ENCODE measurements at places on chromosomes 3 and 15.

- DNase-seq: no peak
Observed at GRCh38 chr3:154062513-154062912, 58.7 kb upstream of the ARHGEF26 start.

- DNase-seq: no peak
Observed at GRCh38 chr3:119673875-119674274, 3.3 kb downstream of the COX17 start.

- no peak for DNase-seq
Observed at GRCh38 chr15:53658827-53659555, 100.5 kb downstream of the WDR72 start.

- peak; percentile 92 for DNase-seq
Observed at GRCh38 chr3:55484801-55485791, 2.0 kb downstream of the WNT5A start.

- no peak for DNase-seq
Observed at GRCh38 chr3:43418601-43419272, 132.4 kb downstream of the SNRK start.

DNA sequence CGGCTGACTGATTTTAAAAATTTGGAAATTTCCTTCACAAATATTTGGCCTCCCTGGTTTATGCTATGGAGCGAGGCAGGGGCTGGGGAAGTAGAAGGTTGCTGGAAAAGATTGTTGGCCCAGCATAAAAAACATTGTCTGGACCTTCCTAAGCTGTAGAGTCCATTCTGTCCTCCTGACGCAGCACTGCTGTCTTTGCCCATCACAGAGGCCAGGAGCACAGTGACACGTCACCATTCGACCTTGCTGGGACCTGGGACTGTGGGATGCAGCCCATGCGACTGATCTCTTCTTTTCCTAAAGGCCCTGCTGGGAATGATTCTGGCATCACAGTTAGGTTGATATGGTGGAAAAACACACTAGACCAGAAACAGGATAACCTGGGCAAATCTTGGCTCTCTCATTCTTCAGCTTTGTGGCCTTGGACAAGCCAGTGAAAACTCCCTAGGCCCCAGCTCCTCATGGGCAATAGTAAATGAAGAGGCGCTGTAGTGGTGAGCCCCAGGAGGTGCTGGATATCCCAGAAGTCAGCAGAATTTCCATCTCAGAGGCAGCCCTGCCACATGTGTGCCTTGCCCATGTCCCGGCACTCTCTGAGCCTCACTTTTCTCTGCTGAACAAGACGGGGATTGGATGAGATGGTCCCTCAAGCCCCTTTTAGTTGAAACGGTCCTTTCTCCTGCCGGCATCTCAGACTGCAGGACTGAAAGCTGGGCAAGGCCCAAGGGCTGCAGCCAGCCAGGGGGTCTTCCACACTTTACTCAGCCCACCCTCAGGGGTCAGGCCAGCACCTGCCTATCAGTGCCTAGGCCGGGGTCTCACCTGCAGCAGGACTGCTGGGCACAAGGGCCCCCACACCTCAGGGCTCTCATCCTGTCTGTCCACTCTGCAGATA lies 69.6 kb downstream of the SENP2 start:
- DNase-seq: no peak

- peak; percentile 43 for DNase-seq
Observed at GRCh38 chr3:114454551-114455251, 160.9 kb downstream of the TIGIT start.

DNA sequence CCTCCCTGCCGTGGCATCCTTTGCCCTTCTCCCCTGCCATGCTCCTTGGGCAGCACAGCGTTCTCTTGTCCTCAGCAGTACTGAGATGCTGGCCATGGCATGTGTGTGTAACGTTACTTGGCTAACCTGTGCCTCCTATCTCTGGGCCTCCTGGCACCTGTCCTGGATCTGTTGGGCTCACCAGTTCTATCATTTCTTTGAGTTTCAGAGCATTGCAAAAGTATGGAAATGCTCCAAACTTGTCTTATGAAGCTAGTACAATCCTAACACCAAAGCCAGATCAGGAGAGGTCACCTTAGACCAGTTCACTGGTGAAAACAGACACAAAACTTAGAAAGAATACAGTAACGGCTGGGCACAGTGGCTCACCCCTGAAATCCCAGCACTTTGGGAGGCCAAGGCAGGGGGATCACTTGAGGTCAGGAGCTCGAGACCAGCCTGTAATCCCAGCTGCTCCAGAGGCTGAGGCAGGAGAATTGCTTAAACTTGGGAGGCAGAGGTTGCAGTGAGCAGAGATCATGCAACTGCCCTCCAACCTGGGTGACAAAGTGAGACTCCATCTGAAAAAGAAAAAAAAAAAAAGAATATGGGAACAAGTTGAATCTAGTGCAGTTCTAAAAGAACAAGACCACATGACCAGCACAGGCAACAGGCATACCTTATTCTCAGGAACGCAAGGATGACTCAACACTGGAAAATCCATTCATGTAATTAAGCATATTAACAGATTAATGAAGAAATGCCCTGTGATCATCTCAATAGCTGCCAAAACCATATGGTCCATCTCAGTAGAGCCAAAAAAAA lies 62.4 kb upstream of the TRPM1 start:
- DNase-seq: no peak

- no peak for DNase-seq
Observed at GRCh38 chr15:66170042-66170441, 83.5 kb downstream of the MEGF11 start.

DNA sequence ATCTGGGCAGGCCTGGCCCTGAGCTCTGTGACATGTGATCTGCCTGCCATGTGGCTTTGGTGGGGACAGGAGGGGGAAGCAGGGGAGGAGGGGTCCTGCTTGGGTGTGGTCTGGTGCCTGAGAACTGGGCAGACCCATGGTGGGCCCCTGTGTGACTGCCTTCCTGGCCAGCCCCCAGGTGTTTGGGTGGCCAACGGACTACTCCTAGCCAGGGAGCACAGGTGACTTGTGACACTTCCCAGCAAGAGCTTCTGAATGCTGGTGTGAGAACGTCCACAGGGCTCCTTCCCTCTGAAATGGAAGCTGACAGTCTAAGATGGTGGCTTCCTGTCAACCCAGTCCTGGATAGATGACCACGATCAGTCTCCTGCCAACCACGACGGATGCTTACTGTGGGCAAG lies 136.1 kb upstream of the MEF2A start:
- DNase-seq: no peak

GRCh38 chr3:176442326-176442725 lies 755.0 kb downstream of the TBL1XR1 start:
- DNase-seq: no peak

DNA sequence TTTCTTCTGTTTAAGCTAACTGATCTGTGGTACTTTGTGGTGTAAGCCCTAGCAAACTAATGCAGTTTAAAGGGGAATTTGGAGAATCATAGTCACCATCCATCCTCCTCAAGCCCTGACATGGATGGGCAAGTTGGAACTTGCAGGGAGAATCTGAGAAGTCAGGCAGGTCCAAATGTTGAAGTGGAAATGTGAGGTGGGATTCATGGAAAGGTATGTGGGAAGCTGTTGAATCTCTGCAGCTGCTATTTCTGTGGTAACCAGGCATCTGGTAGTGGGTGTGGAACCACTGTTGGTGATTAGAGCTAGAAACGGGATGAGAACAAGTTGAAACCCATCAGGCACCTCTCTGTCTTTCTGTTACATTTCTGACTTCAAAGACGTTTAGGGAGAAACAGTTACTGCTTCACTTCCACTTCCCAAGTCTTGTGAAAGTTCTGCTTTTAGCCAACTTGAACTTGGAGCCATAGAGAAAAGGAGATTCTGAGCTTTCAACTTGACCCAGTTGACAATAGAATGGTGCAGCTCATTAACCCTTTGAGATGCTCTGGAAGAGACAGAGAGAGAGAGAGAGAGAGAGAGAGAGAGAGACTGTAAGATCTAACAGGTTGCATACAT lies 38.1 kb upstream of the NMNAT3 start:
- DNase-seq: no peak

DNA sequence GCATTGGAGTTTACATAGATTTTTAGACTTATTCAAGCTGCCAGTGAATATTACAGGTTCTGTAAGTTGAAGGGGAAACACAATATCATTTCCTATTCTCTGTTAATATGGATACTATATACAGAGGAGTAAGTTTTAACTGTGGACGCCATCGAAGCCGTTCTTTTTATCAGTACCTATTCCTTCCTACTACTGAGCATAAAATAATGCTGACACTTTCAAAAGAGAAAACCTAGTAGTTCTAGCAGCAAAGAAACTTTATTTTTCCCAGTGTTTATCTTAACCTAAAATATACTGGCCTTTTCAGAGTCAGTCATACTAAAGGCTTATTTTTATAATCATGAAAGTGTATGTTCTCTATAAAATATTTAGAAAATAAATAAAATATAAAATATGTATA lies 14.2 kb downstream of the LRRC31 start:
- DNase-seq: no peak

DNA sequence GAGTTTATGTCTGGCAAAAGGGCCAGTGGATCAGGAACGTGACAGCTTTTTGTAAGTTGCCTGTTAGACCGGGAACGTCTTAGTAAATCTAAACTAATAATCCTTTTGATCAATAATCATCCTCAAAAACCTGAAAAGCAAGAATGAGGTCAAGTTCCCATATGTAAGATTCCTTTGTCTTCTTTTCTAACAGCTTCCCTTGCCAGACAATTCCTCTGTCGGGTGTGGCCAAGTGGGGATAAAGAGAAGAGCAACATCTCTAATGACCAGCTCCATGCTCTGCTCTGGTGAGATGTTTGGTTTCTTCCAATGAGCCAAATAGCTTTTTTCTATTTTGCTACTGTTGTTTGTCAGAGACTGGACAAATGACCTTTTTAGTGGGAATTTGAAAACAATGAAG lies 19.8 kb downstream of the FANCD2OS start:
- no peak for DNase-seq

GRCh38 chr15:32677238-32677750 lies 35.8 kb downstream of the SCG5 start:
- DNase-seq: no peak

- DNase-seq: peak; percentile 60
Observed at GRCh38 chr15:73608941-73609340, 24.2 kb downstream of the NPTN start.

DNA sequence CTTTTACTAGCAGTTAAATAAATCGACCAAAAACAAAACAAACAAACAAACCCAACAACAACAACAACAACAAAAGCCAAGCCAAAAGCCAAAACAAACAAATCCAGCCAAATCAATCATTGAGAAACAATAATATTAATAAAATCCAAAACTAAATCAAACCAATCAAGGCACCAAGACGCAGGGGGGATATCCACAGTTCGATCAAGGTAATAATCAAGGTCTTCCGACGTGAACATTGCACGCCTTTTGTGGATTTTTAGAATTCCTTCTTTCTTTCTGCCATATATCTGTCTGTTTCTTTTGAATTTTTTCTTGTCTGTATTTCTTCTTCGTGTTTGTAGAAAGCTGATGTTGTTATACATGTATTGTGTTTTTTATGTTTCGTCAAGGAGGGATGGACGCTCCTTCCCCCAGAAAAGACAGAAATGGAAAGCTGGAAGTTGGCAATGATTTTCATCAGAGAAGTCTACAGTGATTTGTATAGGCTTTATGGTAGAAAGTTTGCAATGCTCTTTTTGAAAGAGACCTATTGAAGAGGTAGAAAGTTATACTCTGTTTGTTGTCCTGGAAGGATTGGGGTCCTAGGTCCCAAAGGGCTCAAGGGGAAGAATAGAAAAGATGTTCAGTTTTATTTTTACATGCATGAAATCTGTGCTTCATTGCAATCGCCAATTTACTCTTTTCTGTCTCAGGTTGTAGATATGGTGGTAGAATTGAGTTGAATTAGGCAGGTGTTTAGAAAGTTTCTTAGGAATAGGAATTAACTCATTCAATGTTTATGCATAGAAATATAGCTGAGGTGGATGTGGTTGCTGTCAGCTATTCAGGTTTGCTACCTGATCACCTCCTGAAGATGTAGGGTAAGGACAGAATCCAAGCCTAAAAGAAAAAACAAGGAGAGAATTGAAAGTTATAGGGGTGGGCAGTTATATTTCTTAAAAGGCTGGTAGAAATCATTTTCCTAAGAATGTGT lies 1.2 kb downstream of the ARPP21 start:
- DNase-seq: no peak

DNA sequence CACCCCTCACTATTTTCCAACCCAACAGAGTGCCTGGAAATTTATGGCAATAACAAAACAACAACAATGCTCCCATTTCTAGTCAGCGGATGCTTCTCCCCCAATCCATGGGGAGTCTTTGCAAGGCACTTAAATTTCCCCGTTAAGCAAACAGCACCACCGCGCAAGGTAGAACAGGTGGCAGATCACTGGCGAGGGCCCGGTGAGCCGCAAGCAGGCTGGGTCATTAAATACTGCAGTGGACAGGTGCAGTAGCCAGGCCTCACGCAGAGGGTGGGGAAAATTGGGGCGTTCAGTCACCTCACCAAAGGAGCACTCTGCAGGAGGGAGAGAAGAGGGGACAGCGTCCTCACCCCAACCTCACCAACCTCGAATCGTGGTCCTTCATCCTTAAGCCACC lies 147.5 kb downstream of the NTRK3 start:
- no peak for DNase-seq

Measured in mesenchymal stem cell (in vitro differentiated cells and primary cell).